Immature natural killer cell (primary cell): ENCODE measurements at places on chromosomes 5 and 9.

DNA sequence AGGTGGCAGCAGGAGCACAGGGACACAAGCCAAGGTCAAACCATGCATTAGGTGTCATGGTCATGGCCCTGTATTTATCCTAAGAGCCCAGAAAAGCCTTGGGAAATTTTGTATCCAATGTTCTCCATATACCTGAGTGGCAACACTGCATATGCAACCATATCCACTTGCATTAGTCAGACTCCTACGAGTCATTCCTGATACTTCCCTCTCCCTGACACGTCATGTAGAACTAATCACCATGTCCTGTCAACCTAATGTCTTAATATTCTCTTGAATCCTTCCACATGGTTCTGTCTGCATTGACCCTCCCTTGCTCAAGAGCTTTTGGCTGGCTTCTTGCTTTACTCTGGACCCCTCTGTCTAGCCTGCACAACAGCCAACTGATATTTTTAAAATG, 9.4 kb downstream of the SCGB3A2 start:
- DNase-seq, result no peak

DNA sequence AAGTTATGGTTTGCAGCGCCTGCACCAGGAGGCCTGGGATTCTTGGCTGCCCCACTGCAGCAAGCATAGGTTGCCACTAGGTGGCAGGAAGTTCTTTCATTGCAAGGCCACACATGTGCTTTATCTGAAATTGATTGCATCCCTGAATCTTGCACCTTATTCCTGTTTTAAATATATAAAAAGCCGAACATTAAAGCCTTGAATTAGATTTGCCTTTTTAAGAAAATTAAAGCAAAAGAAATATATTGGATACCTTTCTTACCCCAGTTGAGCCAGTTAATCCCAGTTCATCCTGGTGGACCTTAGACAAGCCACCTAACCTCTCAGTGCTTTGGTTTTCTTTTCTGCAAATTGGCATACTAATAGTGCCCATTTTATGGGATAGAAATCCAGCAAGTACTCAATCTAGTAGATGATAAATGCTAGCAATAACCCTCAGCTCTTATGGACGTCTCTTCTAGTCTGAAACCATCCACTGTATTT, 6.3 kb upstream of the TRMT10B start:
- DNase-seq, result peak; percentile 25

- no peak for DNase-seq
These were observed 222.9 kb upstream of the EFNA5 start for GRCh38 chr5:107893642-107894041.

DNA sequence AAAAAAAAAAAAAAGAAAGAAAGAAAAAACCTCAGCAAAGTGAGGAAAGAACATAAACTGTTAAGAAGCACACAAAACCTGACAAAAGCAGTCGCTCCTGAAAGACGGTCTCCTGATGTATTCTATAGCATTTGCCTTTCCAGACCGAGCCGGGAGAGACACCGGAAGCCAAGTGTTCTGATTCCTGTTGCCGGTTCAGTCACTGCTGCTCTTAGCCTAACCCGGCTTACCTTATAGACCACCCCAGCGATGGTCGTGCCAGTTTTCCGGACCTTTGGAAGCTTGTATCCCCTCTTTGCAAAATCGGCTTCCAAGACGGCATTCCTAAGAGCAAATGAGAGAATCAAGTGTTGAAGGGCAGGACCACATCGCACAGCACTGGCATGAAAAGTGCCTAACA, 630 bp downstream of the PSMB7 start:
- no peak for DNase-seq

DNA sequence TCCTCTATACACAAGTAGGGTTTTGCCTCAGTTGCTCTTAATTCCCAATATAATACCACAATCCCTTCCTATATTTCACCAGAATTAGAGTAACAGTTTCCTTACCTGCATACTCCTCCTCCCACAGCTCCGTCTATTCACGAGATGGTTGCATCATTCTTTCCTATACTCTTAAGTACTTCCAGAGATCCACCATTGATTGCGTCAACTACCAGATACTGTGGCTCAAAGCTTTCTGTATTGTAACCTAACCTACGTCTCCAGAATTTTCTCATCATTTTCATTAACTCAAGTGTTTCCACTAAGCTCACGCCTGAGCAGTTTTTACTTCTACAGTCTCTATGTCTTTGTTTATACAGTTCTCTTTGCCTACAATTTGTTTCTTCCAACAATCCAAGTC, 31.2 kb upstream of the MINAR2 start:
- no peak for DNase-seq

GRCh38 chr9:87742813-87743428, 17.0 kb downstream of the CTSL start:
- no peak for DNase-seq

DNA sequence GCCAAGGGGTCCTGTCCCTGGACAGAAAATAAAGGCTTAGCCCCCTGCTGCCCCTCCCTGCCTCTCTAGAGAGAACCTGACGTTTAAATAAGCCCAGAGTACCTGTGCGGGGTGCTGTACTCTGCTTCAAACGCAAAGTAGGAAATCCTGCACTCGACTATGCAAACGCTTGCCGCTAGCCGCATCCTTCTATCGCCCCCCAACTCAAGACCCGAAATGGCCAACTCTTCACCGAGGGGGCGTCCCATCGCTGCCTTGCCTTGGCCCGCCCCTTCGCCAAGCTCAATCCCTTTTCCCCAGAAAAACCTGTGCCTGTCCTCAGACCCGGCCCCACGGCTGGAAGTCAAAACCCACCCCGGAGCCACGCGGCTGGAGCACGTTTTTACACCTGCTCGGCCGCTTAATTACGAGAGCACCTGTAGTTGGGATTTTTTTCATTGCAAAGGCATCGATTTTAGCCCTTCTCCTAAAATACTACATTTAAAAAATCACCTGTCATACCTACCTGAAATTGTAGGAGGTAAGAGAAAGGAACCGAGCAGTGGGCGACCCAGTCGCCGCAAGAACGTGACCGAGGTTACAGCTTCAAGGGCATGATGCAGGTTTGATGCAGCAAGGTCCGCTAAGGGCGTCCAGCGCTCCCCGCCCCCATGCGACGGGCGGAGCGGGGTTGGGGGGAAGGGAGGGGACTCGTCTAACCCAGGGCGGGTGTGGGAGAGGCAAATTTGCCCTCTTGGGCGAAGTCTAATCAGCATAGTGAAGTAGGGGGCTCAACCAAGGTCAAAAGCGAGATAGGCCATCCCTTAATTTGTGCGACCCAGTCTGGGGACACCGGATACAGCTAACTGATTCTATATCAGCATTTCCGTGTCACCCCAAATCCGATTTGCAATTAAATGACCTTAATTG, 3.5 kb downstream of the ELAVL2 start:
- no peak for DNase-seq

DNA sequence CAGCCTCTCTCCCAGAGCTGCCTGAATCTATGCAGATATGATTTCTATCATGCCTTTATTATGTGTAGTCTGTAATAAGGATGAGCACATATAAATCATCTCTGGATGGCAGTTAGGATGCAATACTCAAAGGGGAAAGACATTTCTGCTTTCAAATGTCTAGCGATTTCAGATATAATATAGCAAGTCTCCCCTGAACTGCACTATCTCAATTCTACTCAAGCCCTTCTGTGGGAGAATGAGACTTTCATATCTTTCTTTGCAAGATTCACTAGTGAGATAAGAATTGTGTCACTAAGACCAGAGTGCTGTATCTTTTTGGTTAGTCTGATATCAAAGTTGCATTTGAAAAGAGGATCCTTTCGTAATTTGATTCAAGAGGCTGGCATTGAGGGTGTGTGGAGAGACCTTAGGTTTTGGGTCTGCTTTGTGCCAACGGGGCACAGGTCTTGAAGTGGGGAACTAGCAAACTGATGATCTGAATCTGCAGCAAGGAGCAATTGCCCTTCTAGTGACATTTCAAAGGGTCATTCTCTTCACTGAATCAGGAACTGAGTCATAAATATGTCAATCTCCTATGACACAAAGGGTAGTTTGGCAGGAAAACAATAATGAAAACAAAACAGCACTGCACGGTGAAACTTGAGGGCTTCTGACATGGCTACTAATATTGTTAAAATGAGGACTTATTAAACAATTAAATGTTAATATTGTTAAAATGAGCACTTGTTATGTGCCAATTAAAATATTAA, 305.5 kb upstream of the CLINT1 start:
- no peak for DNase-seq

DNA sequence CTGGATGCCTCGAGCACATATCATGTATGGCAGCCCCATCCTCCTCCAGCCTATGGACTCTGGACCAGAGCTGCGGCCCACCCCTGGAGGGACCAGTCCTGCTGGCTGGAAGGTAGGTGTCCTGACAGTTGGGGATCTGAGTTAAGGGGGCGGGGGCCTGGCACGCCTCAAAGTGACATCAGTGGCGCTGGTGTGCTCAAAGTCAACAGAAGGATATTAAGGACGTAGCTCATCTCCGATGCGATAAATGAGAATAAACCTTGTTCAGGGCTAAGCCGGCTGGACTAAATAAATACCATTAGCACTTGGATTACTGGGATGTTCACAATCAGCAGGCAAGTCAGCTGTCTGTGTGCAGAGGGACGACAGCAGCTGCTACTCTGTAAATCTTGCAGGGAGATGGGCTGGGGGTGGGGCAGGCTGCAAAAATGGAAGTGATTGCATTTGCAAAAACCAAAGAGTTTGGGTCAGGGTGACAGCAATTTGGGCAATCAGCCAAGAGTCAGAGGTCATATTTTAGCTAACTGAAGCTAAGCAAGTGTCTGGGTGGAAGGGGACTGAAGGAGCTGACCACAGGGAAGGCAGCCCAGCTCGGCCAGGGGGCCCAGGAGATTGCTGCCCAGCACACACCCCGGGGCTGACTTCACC, 80.0 kb upstream of the LRRTM2 start:
- DNase-seq, result no peak

- no peak for DNase-seq
These were observed 14.6 kb upstream of the F2R start for GRCh38 chr5:76701298-76701697.

- no peak for DNase-seq
These were observed 77.0 kb upstream of the COL5A1 start for GRCh38 chr9:134564431-134565170.

DNA sequence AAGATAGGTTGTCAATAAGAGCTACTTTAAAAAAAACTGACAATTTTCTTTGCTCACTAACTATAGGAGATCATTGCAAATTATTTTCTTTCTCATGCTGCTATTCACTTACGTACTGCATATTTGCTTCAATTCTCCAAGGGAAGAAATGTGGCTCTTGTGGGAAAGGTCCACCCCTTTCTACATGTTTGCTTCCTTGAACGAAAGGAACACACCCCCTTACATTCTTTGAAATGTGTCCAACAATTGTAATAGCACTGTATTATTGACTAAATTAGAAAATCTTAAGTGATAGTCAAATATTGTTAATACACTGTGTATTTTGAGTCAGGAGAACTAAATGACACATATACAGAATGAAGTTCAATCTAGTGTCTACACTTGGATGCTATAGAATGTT, 5.2 kb downstream of the MEF2C start:
- DNase-seq, result no peak

DNA sequence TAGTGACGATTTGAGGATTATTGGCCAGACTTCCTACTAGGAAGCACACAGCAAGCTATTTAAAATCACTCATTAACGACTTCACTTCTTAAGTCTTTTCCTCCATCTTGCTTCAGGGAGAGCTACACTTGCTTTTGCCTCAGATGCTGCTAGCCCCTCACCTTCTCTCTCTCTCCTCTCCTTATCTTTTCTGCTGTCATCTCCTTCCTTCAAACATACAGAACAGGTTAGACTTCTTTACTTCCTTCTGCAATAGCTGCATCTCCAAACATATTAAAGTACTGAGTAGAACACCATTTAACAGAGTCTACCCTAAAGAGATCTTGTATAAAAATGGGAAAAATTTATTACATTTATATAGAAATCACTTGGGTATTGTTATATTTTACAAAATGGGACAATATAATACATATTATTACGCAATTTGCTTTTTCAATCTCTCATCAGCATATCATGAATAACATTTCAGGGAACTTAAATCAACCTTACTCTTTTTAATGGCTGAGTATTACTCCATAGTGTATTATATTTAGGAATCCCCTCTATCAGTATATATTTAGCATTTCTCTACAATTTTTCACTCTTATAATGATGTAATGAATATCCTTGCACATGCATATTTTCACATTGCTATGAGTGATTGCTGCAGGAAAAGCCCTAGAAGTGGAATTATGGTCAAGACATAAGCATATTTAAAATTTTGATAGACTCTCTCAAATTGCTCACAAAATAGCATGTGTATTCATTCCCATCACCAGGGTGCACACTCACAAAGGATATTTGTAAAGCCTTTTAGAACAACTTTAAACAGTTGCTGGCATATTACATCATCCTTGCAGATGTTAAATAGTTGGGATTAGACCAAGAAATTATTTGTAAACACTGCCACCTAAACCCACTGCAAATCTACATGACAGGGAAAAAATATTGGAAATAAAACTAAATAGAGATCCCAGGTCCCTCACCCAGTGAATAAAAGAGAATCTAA, 164.5 kb upstream of the NFIB start:
- no peak for DNase-seq

DNA sequence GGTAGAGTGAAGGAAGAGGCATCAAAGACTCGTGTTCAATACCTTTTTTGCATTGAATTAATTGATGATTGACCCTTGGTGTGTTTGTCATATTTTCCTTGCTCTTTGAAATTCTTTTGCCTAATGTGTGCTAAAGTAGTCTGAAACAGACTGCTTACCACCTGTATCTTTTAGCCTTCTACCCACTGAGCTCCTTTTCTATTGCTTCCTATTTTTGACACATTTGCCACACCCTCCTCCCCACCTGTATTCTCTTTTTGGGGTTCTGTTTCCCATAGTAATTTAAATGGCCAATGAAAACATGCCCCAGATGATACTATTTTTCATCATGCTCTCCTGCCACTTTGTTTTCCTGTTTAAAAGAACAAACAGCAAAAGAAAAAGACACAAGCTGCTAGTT, 78.5 kb downstream of the ZCCHC7 start:
- no peak for DNase-seq

DNA sequence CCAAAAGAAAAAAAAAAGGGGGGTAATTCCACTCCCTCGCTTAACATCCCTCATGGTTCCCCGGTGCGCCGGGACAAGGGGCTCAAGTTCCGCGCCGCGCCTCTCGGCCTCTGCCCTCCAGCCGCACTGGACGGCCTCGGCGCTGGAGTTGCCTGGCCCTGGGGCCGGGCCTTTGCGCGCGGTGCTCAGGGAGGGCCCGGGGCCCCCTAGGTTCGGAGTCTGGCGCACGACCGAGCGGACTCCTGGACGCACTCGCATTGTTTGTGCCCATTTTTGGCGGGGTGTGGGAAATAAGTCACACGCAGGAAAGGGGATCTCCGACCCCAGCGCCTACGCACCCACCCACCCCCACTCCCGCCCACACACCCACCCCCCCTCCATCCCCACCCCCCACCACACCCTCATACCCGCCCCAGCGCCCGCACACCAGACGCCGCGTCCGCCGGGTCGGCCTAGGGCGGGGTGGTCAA, 381 bp downstream of the MED22 start:
- no peak for DNase-seq

DNA sequence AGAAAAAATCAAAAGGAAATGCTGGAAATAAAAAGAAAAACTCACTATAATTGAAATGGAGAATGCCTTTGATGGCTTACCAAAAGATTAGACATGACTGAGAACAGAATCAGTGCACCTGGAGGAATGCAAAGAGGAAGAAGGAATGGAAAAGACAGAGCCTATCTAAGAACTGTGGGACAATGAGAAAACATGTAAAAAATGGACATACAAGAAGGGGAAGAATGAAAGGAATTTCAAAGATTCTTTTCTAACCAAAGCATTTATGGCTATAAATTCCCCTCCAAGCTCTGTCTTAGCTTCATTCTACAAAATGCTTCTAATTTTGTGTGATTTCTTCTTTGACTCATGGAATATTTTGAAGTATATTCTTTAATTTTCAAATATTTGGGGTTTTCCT, 47.5 kb upstream of the CLK4 start:
- no peak for DNase-seq

GRCh38 chr5:109907189-109907588, 217.5 kb downstream of the MAN2A1 start:
- no peak for DNase-seq
